ENCODE measurements at places on chromosomes 6 and 20.

GRCh38 chr6:12383448-12383847 is 93.3 kb downstream of the EDN1 start:
- no peak for DNase-seq

GRCh38 chr6:21438237-21438985 is 155.1 kb upstream of the SOX4 start:
- no peak for DNase-seq

GRCh38 chr20:33837096-33837830 is 26.1 kb downstream of the CHMP4B start:
- DNase-seq = no peak

GRCh38 chr20:59143326-59143725 is 20.3 kb upstream of the ZNF831 start:
- no peak for DNase-seq

DNA sequence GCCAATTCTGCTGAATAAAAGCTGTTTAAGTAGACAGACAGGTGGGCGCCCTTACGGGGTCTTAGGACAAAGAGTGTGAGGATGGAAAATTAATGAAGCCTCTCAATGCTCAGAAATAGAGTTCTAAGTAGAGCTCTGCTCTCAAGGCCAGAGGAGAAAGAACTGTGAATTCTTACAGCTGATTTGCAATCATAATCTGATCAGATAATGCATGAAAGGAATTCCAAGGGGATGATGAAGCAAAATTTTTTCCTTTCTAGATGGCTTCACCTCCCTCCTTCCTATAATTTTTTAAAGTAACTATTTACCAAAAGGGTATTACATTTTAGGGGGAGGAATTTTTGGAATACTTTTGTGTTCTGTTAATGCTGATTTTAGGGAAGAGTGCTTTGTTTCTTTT is 308.1 kb upstream of the HS3ST5 start:
- no peak for DNase-seq

GRCh38 chr6:15239616-15240364 is 6.1 kb upstream of the JARID2 start:
- DNase-seq = no peak

- DNase-seq = no peak
Observed at GRCh38 chr6:158087224-158087867, 80.7 kb downstream of the SERAC1 start.

DNA sequence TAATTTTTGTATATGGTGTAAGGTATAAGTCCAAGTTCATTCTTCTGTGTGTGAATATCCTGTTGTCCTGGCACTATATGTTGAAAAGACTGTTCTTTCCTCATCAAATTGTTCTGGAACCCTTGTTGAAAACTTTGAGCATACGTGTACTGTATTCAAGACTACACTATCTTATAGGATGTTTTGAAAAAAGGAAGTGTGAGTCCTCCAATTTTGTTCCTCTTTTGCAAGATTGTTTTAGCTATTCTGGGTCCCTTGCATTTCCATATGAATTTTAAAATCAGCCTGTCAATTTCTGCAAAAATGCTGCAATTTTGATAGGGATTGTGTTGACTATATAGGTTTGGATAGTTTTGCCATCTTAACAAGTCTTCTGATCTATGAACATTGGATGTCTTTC is 195.2 kb downstream of the BACH2 start:
- no peak for DNase-seq

DNA sequence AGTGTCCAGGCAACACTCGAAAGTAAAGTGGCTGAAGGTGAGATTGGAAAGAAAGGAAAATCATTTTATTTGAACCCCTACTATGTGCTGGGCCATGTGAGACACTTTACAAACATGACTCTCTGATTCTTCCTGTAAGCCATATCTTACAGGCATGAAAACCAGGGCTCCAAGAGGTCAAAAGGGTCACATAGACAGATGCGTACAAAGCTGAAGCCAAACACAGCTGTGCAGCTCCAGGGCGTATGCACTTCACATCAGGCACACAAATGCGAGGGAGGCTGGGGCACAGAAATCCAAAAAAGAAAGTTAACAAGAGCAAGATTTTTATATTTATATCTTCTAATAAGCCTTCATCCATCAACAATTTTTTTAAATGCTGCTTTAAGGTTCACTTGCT is 176.5 kb downstream of the PHACTR1 start:
- DNase-seq = no peak

DNA sequence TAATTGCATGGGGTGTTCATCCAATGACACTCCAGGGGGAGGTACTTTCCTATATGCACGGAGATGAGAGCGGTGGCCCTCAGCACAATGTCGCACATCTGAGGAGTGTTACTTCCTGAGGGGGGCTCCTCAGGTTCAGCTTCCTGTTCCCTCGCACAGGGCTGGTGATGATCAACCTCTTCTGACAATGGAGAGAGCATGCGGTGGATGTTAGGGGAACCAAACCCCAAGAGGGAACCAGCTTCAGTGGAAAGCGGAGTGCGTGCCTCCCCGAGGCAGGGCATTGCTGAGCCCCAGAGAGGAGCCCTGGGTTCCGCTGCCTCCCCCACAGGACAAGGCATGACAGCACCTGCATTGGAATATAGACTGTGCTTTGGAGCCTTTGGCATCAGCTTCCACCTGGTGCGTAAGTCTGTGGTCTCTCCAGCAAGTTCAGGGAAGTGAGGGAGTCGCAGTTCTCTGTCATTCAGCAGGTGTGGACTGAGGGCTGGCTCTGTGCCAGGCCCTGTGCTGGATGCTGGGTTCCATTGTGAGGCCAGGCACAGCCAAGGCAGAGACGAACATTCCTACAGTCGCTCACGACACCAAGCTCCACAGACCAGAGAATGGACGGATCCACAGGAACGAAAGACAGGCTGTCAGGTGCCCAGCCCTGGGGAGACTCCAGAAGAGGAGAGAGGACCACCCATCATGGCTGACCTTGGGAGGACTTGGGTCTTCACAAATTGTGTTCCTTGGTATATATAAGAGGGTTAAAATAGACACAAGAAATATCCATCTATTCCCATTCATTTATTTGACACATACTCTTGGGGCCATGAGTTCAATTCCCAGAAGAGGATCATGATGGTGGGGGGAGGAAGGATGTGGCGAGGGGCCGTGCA is 3.9 kb upstream of the ZNF831 start:
- DNase-seq = no peak

DNA sequence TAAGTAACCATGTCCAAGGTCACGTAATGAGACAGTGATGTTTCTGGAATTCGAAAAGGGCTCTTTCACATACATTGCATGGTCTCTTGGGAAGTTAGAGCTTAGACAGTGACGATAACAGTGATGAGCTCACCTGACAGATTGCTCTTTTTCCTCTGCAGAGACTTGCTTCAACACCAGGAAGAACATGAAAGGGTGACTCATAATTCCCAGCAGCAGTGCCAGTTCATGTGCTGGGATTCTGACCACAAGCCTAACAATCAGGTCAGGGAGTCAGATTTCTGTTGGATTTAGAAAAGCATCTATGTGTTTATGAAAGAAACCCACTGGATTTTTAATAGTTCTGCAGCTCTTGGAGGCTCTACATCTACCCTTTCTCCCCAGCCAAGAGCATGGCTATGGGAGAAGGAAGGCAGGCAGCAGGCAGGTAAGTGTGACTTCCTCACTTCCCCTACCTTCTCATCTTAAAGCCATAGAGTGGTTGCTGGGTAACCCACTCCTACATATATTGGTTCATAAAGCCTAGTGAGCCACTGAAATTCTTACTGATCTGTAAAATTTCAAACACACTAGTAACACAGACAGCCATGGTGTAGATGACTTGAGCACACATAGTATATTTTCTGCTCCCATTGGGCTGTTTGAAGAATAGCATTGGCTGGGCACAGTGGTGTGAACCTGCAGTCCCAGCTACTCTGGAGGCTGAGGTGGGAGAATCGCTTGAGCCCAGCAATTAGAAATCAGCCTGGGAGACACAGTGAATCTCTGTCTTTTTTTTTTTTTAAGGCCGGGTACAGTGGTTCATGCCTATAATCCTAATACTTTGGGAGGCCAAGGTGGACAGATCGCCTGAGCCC is 44.4 kb upstream of the LOC128125822 start:
- no peak for DNase-seq

DNA sequence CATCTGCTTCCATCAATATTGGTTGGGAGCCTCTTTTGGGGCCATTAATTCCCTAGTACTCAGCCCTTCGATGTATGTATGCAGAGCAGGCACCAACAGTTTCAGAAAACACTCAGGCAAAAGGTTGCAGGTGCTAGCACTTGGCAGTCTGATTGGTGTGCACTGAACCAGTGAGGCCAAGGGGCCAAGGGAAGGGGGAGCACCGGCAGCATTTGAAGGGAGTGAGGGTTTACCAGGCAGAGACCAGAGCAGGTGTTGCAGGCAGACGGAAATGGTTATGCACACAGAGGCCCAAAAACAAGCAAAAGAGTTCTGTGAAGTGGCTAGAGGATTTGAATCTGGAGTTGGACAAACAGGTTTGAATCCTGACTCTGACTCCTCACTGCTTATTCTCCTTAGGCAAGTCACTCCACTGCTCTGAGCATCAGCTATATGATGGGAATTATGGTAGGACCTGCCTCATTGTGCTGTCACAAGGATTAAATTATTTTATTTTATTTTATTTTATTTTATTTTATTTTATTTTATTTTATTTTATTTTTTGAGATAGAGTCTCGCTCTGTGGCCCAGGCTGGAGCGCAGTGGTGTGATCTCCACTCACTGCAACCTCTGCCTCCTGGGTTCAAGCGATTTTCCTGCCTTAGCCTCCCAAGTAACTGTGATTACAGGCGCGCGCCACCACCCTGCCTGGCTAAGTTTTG is 58.1 kb upstream of the SHLD1 start:
- no peak for DNase-seq

DNA sequence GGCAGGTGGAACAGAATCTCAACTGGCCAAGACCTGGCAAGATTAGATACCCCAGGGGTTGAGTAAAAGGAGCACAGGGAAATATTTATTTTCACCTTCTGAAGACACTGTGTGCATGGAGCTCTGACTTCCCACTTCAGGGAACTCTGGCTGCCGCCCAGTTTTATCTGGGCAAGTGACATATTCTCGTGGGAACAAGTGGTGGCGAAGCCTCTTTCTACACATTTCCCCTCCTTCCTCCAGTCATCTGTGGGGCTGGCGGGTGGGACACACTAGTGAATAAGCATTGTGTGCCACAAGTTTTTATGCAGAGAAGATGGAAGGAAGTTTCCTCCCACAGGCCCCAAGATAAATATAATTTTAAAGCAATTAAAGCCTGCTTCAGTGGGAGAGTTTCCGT is 23.6 kb downstream of the NSFL1C start:
- DNase-seq = no peak

- no peak for DNase-seq
Observed at GRCh38 chr6:82766476-82766875, 299.2 kb downstream of the UBE3D start.

DNA sequence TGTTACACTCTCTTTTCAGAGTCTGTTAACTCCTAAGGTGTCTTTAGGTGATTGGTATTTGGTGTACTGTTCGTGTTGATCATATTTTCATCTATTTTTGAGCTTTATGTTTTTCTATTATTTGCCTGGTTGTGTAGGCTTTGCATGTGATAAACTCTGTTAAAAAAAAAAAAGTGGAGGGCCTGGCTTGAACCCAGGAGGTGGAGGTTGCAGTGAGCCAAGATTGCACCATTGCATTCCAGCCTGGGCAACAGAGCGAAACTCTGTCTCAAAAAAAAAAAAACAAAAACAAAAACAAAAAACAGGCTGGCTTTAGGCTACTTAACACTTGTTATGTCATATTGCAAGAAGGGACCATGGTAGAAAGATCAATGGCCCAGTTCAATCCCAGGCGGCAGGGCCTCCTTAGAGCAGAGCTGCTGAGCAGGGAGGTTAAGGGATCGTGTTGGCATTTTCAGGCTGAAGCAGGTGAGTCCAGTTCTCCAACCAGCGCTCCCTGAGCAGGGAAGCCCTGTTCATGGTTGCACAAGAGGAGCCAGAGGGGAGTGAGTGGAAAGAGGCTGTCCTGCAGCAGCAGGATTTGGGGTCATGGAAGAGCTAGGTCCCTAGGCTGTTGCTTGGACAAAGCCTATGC is 8.5 kb downstream of the PYGB start:
- DNase-seq = no peak

DNA sequence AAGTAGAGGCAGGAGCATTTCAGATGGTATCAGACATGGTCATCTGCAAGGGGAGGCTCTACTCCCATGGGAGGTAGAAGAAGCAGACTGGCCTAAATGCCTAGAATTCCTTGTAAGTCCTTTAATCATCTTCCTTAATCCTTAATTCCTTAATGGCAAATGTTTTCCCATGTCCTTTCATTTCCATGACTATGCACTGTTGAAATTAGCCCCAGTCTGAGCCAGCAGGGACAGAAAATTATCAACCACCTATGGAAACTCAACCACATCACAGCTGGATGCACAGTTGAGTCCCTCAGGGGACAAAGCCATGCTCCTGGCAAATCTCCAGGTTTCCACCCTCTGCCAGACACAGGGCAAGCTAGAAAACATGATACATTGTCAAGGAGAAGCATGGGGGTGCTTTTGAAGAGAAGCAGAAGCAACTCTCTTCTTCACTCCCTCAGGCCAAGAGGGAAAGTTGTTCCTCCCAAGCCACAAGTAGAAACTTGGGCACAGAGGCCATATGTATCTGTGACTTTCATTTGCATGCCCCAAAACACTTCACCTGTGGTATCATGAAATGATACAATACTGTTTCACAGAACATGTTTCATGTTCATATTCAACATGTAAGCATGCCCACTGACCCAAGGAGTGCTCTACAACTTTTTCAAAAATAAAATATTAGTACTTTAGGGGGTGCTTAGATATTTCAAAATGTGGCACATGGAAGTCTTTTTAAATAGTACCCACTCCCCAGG is 683.6 kb downstream of the KIF16B start:
- no peak for DNase-seq

Measured in stimulated activated CD4-positive, alpha-beta T cell treated with anti-CD3 and anti-CD28 coated beads, Interleukin-1b, Interleukin-23, amount 100 ng/mL, for 1 hour (primary cell).